ENCODE measurements at places on chromosomes 2 and 18. TPM values are rescaled to one million over a fixed set of nuclear protein-coding genes. Genes with fewer than 3 reads are reported as not detected.

The GPR35 gene
- total RNA-seq, result 14.4 TPM

DNA sequence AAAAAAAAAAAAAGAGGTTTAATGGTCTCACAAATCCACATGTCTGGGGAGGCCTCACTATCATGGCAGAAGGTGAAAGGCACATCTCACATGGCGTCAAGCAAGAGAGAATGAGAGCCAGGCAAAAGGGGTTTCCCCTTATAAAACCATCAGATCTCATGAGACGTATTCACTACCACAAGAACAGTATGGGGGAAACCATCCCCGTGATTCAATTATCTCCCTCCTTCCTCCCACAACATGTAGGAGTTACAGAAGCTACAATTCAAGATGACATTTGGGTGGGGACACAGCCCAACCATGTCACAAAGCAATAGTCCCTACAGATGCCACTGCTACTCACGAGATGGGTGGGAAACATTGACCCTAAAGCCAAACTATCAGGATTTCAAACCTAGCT is 392.7 kb upstream of the ID2 start:
- no peak for DNase-seq

GRCh38 chr2:20135631-20136050 is 84.2 kb upstream of the LAPTM4A start:
- no peak for DNase-seq

DNA sequence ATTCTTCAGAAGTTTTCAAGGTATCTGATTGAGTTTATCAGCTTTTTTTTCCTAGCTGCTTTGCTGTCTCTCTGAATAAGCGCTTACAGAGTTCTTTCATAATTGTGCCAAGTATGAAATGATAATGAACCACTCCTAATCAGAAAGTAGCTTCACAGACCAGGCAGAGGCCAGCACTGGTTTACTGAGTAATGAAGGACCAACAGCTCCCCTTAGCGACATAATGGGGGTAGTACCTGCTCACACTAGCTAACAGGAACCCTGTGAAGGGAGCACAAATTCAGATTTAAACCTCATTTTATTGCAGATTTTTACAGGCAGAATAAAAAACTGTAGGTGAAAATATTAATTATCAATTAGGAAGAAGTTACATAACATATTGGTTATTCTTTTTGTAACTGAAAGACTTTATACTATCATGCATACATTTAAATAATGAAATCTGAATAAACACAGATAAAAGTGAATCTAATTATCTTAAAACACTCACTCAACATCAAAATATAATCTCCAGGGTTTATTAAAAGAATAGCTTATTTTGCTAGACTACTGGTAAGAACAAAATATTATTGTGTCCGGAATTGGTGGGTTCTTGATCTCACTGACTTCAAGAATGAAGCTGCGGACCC is 53.7 kb upstream of the LRRC30 start:
- DNase-seq, result no peak

DNA sequence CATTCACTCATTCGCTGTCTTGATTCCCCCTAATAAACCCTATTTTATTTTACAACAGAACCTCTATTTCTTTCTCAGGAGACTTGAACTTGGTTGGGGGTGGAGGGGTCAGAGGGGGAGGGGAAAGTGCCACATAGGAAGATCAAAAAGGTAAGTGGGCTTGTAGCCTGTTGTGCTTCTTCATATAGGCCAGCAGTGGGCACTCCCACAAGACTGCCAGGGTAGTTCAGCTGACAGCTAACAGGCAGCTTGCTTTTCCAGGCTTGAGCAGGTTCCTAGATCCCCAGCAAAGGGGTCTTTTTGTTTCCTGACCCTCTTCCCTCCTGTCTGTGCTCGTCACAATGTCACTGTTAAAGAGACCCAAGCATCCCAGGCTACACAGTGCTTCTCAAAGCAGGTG is 829 bp upstream of the KIAA2012 start:
- DNase-seq, result no peak
